ENCODE measurements at places on chromosomes 2 and 18.

DNA sequence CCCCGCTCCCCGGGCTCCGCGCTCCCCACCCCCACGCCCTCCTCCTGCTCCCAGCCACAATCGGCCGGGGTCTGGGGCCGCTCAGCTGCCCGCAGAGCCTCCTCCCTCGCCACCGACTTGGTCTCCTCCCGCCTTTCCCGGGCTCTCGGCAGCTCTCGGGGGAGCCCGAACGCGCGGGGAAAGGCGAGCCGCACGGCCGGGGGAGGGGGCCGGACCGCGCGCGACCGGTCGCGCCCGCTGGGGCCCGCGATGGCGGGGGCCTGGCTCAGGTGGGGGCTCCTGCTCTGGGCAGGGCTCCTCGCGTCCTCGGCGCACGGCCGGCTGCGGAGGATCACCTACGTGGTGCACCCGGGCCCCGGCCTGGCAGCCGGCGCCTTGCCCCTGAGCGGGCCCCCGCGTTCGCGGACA, 327 bp downstream of the LTBP1 start:
- DNase-seq: no peak

DNA sequence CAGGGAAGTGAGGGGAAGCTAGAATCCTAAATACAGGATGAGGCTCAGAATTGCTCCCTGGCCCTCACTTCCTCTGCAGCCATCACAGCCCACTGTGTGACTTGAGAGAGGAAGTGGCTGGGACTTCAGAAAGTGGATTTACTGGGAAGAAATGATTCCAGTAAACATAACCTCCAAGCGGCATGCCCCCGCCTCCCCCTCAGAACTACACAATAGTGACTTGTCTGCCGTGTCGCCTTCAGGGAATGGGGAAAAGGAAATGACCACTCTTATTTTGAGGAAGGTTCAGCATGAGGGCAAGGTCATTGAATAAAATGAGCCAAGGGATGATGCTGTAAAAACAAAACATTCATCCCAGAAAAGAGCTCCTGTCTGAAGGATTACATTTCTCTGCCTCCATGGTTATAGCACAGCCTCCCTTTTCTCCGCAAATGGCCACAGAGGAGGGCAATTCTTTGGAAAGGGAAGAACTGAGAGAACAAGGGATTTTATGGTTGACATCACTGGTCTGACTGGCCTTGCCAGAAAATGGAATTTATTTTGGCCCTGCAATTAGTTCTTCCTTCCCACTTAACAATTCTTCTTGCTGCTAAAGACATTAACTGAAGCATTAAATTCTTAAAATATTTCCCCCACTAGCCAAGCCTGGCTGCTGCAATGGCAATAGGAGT, 78.9 kb upstream of the DAPL1 start:
- no peak for DNase-seq

- no peak for DNase-seq
These were observed 115.2 kb downstream of the TTC32 start for GRCh38 chr2:19786408-19787058.

GRCh38 chr2:28369358-28369757, 23.3 kb upstream of the FOSL2 start:
- no peak for DNase-seq

DNA sequence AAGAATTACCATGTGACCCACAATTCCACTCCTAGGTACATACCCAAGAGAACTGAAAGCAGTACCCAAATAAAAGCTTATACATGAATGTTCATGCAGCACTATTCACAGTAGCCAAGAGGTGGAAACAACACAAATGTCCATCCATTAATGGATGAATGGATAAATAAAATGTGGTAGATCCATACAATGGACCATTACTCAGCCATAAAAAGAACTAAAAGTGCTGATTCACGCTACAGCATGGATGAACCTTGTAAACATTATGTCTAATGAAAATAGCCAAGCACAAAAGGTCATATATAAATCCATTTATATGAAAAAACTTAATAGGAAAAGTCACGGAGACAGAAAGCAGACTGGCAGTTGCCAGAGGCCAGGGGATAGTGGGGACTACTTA, 23.6 kb upstream of the ZFP36L2 start:
- no peak for DNase-seq

DNA sequence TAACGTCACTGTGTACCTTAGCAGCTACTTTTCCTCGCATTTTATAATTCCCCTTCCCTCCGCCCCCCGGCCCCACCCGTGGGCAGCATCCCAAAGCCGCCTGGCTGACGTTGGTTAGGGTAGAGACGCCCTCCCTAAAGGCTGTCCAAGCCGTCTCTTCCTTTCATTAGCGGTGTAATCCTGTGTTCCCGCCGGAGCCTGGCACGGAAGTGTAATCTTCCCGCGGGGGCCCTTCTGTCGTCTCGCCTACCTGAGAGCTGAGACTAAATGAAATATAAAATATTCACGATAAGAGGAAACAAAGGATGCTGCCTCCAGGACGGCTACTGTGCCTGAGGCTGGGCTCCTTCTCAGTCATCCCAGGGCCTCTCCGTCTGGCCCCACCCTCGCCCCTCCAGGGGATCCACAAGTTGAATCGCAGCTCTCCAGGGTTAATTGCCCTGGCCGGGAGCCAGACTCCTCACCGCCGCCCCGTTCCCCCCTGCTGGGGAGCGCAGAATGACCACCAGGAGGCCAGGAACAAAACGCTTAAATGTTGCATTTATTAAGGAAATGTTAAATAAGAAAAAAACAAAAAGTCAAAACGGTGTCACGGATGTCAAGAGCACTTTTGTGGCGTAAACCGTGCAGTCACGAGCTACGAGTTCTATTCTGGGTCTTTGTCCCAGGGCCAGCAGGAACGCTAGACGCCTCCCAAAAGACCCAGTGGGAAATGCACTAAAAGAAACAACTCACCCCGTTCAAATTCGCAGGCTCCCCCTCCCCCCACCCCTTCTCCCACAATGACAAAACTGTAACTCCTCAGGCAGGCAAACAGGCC, 1.5 kb downstream of the RPRM start:
- no peak for DNase-seq

DNA sequence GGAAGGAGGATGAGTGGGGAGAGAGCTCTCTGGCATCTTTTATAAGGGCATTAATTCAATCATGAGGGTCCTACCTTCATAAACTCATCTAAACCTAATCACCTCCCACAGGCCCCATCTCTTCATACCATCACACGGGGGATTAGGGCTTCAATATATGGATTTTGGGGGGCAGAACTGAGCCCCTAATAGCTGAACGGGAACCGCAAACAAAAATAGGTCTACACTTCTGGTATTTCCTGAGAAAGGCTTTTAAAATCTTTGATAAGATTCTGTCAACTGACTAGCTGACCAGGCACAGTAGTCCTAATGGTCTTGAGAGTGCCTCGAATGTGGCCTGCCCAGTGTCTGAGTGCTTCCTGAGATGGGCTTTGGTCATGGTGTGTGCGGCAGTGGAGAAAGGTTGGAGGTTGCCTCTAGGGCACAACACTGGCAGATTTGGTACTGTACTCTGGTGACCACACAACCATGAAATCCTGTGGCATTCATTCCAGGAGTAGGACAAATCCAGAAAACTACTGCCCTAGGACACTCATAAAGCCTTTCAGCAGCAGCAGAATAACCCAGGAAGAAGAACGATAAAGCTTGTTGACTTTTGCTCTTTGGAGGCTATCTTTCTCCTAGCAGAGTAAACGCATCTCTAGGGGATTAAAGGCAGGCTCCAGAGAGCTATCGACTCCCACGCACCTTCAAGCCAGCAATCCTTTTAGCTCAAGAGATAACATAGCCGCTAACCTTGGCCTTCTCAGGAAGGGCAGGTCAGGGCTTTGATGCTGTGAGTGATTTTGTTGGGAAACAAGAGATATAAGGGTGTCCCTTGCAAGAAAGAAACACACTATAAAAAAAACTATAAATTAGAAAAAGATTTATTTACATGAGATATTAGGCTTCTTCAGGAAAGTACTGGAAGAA, 12.3 kb upstream of the APOB start:
- no peak for DNase-seq

DNA sequence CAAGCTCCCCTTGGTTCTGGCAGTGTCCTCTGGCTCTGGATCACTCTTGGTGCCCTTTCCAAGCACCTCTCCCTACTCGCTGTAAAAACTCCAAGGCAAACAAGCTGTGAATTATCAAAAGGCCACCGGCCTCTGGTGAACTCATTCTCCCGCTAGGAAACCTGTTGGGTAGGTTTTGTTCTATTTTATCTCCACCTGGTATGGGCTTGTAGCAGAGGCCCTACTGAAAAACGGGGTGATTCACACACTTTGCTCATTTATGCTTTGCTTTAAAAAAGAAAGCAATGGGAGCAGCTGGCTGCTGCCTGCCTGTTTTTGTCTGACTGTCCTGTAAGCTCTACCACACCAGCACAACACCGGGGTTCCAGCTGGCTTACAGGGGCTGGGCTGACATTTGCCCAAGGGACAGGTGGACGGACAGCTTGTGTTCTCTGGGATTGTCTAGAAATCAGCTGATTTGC, 56.8 kb downstream of the SH3BP4 start:
- DNase-seq: no peak

- no peak for DNase-seq
These were observed 148.5 kb downstream of the SPP2 start for GRCh38 chr2:234198976-234199375.

DNA sequence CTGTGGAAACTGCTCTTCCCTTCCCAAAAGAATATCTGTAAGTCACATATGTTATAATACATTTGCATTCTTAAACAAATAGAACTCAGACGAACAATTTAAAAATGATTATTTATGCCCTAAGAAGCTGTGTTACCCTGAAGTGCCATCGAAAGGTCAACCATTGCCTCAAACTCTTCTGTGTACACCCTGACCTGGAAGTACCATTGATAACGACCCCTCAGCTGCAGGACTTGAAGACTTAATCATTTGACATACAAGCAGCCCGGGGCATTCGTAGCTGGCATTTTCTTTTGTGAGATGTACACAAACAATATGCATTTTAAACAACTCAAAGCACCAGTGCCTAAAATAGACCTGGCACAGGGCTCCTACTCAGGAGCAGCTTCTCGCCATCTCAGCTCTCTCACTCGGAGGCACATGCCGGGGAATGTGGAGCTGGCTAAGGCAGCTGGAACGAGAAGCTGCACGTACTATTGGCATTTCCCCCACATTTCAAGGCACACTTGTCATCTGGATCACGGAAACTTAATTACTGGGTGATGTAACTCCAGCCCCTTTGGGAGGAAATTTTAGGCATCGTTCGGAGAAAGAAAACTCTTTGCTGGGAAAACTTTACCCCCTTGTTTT, 170.0 kb upstream of the GALNT5 start:
- no peak for DNase-seq

- no peak for DNase-seq
These were observed 3.9 kb downstream of the WIPF1 start for GRCh38 chr2:174593574-174594203.

DNA sequence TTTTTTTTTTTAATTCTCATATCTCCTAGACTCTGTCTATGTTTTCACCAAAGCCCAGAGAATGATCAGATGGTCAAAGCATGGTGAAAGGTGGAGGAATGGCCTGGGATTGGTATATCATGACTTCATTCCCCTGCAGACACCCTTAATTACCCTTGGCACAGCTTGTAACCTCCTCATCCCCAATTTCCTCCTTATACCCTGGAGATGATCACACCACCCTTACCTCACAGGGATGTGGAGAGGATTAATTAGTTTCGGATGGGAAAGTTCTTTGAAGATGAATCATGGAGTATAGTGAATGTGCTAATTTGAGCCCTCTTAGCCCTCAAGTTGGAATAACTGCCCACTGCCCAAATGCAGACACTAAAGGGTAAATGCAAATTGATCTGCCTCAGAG, 138.0 kb upstream of the LYPD6 start:
- DNase-seq: no peak

DNA sequence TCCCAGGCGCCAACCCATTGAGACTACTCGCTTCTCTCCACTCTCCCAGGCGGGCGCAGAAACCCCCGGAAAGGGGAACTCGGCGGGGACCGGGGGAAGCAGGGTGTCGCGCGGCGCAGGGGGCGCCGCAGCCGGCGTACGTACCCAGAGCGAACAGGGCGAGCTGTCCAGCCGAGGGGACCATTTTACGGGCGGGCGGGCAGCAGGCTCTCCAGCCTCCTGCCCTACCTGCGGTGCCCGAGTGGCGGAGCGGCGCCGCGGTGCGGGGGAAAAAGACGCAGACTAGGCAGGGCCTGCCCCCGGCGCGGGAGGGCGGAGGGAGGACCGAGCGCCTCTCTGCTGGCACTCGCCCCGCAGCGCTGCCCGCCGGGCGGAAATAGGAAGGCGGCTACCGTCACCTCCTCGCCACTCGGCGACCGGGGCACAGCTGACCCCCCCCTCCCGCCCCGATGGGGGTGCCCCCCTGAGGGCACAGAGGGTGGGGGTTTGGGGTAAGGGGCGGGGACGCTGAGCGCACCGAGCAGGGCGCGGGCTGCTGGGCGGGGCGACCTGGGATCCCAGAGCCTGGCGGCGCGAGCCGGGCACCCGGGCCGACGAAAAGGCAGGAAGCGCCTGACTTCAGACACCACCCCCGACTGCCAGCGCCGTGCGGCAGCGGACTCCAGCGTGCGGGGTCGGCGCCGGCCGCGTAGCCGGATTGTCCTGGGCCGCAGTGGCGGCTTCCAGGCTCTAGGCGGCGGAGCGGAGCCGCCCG, at the start of gene TGFA:
TGFA (minus strand) TSS at position 243 of the 754 bp plus-strand sequence; CDS start at position 184, 59 bp downstream.
- no peak for DNase-seq

DNA sequence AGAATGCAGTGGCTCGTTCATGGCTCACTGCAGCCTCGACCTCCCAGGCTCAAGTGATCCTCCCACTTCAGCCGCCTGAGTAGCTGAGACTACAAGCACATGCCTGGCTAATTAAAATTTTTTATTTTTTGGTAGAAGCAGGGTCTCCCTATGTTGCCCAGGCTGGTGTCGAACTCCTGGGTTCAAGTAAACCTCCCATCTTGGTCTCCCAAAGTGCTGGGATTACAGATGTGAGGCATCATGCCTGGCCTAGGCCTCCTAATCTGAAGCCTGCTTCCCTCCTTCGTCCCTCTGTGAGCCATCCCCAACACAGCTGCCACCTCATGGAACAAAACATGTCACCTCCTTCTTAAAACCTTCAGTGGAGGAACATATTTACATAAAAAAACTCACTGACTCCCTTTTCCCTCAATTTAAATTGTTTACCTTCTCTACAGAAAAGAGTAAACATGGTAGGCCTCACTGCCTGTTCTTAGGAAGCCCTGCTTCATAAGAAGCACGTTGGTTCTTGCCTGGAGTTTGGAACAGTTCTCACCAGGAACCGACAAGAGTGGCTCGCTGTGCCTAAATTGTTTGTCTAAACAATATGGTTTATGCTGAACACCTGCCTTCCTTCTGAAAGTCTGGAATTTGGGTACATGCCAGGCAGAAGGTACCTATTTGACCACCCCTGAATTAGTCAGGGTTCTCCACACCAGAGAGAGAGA, 12.1 kb upstream of the RHOB start:
- DNase-seq: no peak
